ENCODE measurements at places on chromosomes 3 and 15.

- DNase-seq, result no peak
These were observed 57.8 kb upstream of the SMAD6 start for GRCh38 chr15:66644000-66644787.

- DNase-seq, result no peak
These were observed 25.9 kb downstream of the PHC3 start for GRCh38 chr3:170155604-170156003.

GRCh38 chr15:96070636-96071035 is 259.9 kb upstream of the NR2F2 start:
- no peak for DNase-seq

- DNase-seq, result no peak
These were observed 354.7 kb downstream of the MCTP2 start for GRCh38 chr15:94586099-94586498.

- DNase-seq, result no peak
These were observed 6.2 kb downstream of the FRMD4B start for GRCh38 chr3:69379661-69380060.

GRCh38 chr3:141094790-141095545 is 43.8 kb downstream of the SPSB4 start:
- no peak for DNase-seq

- DNase-seq, result no peak
These were observed 78.0 kb upstream of the TNFSF10 start for GRCh38 chr3:172601066-172601832.

DNA sequence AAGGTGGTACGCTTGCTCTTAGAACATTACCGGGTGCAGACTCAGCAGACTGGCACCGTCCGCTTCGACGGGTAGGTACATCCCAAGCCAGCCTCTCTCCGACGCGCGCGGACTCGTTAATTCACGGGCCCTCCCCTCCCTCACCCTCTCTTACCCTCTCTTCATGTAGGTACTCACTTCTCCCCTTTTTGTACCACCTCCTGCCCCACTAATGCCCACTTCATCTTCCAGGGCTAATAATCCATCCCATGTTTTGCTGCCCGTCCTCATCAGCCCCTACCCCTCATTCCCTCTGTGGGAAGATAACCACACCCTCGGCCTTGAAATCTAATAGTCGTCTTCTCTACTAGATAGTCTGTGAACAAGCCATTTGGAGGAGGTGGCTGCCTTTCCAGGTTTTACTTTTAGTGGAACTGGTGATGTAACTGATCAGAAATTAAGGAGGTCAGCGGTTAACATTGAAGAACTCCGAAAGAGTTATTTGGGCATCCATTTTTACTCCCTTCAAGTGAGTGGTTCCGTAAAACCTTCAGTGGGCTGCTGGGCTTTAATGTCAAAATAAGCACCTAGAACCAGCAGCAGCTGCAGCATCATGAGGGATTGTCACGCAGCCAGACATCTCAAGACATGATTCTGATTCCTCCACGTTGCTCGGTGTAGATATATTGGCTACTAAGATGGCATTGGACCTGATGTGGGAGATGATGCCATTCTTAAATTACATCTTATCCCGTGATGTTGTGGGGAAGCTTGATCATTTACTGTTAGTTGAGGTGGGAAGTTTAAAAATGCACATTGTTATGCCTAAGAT is 1.3 kb downstream of the FEM1B start:
- no peak for DNase-seq

- no peak for DNase-seq
These were observed 44.6 kb downstream of the HACD2 start for GRCh38 chr3:123540285-123540684.

DNA sequence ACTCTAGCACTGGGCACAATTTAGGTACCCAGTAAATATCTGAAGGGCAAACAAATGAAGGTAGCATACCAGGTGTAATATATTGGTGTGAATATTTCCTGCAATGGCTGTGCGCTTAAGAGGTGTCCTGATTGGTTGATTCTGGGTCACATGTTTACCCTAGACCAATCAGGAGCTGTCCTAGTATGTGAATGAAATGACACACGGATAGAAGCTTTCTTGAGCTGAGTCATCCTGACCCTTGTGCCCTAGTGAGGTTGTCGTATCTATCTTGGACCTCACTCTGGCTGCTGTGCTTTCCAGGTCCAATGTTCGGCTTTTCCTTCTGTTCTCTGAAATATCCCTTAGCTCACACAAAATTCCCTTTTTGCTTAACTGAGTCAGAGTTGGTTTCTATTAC is 58.1 kb upstream of the FOXP1 start:
- no peak for DNase-seq

- no peak for DNase-seq
These were observed 23.8 kb downstream of the MEX3B start for GRCh38 chr15:82021992-82022391.

- DNase-seq, result no peak
These were observed 29.6 kb upstream of the CHMP2B start for GRCh38 chr3:87197531-87197930.

DNA sequence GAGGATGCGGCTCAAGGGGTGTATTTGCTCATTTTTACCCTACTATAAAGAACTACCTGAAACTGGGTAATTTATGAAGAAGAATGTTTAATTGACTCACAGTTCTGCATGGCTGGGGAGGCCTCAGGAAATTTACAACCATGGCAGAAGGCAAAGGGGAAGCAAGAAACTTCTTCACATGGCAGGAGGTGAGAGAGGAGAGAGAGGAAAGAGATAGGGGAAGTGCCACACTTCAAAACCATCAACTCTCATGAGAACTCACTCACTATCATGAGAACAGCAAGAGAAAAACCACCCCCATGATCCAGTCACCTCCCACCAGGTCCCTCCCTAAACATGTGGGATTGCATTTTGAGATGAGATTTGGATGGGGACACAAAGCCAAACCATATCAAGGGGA is 192.7 kb downstream of the DIPK2A start:
- DNase-seq, result no peak

DNA sequence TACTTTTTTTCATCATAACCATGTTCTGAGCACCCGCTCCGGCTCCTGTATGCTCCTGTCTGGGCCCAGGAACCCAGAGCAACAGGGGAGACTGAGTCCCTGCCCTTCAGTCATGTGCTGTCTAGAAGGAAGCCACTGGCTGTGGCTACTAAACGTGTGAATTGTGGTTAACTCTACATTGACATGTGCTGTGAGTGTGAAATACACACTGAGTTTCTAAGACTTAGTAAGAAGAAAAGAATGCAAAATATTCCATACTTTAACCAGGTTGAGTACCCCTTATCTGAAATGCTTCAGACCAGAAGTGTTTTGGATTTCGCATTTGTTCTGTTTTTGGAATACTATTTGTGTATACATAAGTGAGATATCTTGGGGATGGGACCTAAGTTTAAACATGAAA is 42.8 kb upstream of the CGNL1 start:
- DNase-seq, result no peak

DNA sequence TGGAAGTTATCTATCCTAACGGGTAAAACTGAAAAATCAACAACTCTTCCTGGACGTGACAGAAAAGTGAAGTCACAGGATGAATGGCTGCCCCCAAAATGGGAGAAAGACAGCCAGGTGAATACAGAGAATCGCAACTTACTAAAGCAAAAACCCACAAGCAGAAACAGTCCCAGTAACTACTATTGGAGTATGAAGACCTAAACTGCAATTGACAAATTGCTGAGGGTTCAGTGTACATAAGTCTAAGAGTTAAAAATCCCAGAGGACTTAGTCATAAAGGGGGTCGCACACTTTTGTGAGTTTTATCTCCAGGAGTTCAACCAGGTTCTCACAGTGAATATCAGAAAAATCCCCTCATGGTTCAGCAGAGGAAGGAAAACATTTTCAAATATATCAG is 56.8 kb upstream of the IMPG2 start:
- DNase-seq, result no peak

- no peak for DNase-seq
These were observed 325.5 kb downstream of the SI start for GRCh38 chr3:164752812-164753211.

DNA sequence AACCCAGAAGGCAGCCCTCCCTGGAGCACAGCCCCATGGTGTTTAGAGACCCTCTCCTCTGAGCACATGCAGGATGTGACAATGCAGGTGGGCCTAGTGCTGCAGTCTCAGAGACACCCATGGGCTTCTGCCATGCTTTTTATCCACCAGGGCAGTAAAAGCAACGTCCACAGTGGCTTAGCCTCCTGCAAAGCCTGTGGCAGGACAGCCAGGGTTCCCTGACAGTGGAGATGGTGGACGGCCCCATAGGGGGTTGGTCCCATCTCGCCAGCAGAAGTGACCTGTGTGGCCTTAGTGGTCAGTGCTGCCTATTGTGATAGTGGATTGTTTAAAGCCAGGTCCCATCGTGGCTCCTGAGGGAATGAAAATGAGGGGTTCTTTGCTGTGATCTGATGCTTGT is 46.6 kb downstream of the APBA2 start:
- no peak for DNase-seq

DNA sequence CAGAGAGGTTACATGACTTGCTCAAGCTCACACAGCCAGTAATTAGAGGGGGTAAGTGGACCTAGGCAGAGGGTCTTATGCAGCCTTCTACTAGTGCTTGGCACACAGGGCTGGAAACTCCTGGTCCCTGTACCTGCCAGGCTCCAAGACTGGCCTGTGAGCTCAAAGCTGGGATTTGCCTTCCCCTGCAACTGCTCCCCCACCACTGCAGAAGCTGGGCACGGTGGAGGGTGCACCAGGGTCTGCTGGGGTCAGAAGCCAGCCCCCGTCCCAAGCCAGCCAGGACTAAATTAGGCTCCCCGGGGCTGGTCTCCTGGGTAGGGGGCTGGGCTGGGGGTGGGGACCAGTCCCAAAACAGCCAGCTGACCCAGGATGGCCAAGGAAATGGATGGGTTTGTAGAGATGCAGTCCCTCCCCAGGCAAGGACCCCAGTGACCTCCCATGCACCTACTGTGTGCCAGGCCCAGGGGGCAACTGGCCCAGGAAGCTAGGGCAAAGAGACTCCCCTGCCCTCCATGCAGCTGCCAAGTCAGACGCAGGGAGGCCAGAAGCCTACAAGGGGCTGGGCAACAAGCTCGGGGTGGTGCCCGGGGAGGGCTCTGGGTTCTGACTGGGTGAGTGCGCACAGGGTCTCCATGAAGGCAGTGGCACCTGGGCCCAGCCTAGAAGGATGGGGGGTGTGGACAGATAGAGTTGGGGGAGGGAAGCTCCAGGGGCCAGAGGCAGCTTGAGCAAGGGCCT is 51.8 kb upstream of the LINGO1 start:
- DNase-seq, result no peak

GRCh38 chr3:65927576-65927975 is 111.1 kb downstream of the MAGI1 start:
- no peak for DNase-seq

DNA sequence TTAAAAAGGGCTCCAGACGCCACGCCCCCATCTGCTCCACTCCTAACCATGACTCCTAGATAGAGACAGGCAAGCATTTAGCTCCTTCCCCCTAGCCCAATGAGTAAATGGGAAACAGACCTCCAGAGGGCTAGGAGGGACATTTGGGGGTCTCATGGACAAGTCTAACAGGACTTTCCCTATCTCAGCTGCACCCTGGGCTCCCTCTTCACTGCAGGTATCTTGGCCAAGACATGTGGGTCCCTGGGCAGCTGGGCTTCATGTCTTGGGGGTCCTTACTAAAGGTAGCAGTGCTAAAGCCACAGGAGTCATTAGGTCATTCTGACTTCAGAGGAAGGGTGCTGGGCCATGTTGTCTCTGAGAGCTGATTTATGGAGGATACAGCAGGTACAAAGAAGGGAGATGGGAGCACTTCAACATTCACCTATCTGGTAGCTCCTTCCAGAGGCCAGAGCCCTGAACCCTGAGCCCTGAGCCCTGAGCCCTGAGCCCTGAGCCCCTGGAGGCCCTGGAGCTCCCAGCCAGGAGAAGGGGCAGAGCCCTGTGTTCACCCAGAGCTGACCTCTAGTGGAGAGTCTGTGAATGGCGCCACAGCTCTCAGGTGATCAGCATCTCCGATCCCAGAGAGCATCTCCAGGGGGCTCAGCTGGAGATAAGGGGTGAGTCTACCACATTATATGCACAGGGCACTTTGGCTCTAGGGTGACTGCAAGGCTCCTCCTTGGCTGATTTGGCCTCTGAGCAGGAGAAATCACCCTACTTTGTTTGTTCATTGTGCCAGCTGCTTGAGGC is 40.1 kb upstream of the EPHB1 start:
- no peak for DNase-seq

DNA sequence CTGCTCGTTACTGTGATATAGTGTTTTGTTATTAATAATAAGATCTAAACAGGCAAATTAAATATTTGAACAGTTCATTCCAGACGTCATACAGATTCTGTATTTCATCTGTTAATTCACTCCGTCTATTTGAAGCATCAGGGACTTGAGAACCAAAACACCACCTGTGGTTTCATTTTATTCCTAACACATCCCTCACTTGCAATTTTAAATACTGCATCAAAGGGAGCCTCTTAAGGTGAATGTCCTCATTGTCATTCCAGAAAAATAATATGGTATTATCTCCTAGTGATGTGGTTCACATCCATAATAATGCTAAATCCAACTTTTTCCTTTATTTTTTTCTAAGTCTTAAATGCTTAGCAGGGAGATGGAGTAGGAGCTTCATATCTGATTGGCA is 1390.9 kb upstream of the CADM2 start:
- DNase-seq, result no peak

DNA sequence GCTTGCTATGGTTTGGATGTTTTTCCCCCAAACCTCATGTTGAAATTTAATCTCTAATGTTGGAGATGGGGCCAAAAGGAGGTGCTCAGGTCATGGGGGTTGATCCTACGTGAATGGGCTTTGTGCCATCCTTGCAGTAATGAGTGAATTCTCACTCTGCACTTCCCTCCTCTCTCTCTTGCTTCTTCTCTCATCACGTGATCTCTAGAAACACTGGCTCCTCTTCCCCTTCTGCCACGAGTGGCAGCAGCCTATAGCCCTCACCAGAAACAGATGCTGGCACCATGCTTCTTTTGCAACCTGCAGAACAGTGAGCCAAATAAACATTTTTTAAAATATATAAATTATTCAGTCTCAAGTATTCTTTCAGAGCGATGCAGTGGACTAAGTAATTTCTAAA is 13.3 kb upstream of the PLSCR1 start:
- no peak for DNase-seq

- no peak for DNase-seq
These were observed 145.0 kb upstream of the MITF start for GRCh38 chr3:69594286-69594685.

- no peak for DNase-seq
These were observed 335.7 kb upstream of the CFAP20DC start for GRCh38 chr3:59385547-59385946.

GRCh38 chr3:30918761-30919160 is 24.3 kb upstream of the GADL1 start:
- no peak for DNase-seq

GRCh38 chr3:57949344-57949743 is 58.9 kb upstream of the FLNB start:
- no peak for DNase-seq

GRCh38 chr15:69824075-69824876 is 273.4 kb downstream of the TLE3 start:
- no peak for DNase-seq

DNA sequence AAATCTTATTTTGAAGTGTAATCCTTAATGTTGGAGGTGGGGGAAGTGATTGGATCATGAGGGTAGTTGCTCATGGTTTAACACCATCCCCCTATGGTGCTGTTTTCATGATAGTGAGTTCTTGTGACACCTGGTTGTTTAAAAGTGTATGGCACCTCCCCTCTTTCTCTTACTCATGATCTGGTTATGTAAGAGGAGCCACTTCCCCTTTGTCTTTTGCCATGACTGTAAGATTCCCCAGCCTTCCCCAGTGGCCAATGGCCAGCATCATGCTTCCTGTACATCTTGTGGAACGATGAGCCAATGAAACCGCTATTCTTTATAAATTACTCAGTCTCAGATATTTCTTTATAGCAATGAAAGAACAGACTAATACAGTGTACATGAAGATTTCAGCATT is 39.8 kb upstream of the GMNC start:
- no peak for DNase-seq

- DNase-seq, result no peak
These were observed 63.6 kb upstream of the THBS1 start for GRCh38 chr15:39517122-39517855.

Measured in activated CD8-positive, alpha-beta memory T cell treated with anti-CD3 and anti-CD28 coated beads for 4 hours (primary cell).